ENCODE measurements at places on chromosomes 6 and 20.
A peak's percentile ranks its signal among the peaks of the same experiment; 100 is the strongest.

DNA sequence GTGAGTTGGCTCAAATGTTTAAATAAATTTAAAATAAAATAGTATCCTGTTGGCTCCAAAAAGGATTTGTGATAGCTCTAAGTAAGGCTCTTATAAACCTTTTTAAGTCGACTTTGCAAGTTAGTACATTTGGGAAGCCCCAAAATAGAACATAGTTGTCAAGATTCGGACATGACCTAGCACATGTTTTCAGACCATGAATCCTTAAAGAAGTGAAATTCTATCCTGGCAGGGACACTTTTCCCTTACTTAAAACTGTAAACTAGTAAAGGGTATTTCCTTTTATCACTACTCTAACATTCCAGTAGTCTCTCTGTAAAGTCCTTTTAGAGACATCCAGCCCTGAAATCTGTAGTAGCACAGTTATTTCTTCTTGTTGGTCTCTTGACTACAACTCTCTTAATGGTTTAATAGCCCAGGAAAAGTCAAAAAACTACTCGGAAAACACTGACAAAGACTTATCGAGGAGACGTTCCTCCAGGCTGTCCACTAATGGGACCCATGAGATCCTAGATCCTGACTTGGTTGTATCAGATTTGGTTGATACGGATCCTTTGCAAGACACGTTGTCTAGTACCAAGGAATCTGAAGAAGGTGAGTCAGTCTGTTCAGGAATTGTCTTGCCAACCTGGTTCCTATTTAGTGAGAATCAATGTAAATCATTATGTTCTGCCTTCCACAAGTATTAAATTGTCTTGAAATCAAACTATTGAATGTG is 83.6 kb downstream of the SCAND1 start:
- no peak for DNase-seq

GRCh38 chr6:33799454-33800113 is 4.2 kb downstream of the MLN start:
- DNase-seq = no peak

GRCh38 chr6:127186889-127187288 is 68.4 kb downstream of the RSPO3 start:
- DNase-seq = peak; percentile 78

DNA sequence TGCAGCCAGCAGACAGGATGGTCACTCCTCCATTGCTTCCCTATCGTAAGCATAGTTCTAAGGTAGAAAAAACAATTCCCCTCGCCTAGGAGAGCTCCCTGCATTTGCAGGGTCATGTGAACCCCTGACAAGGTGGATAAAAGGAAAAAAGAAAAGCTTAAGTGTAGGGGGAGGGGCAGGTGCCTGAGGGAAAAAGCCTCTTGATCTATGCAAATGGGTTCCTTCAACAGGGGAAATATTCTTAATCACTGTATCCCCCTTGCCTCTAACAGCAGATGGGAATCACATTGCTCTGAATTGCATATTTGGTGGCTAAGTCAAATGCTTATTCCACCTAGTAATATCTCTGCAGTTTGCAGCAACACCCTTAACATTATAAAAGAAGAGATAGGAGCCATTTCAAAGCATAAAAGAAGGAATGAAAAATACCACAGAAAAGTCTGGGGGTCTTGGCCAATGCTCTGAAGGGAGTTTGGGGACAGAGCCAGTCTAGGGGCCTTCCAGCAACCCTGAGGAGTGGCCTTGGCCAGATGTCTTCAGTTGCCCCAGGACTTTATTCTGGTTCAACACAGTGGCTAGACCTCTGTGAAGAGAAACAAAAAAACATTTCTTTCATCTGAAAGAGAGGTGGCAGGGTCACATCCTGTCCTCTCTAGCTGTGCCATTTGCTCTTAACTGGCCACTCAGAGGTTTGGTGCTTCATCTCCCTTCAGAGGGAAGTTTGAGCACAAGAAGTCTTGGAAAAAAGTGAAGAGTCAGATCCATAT is 660.4 kb upstream of the GJE1 start:
- DNase-seq = no peak

GRCh38 chr6:151181706-151182363 is 57.9 kb upstream of the AKAP12 start:
- no peak for DNase-seq

DNA sequence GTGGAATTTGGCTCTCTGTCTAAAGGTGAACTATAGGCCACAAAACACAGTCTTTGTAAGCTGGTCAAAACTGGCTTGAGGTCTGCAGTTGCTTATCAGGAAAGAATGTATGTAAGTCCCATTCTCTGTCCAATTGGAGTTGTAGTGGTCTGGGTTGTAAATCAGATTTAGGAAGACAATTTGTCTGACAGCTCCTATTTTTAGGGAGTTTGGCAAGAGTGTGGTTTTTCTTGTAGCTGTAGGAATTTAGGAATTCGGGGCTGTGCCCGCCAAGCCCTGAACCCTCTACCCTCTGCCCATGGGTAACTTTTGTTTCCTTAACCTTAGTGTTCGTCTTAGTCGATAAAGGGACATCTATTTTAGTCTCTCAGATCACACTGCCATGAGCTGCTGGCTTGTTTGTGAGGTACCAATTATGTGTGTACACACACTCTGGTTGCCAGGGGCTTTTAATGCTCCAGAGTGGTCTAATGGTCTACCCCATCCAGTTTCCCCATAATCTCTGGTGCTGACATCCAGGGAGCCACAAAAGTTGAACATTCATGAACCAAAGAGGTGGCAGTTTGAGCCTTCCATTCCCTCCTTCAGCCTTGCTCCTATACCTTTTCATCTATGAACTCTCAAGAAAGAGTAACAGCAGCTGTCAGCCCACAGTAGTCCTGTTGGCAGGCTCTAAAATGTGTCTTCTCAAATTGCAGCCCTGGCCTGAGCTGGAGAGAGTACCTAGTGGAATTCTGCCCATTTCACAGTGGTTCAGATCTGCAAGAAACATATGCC is 93.0 kb downstream of the ANKRD6 start:
- DNase-seq = no peak

- DNase-seq = peak; percentile 61
Measured at GRCh38 chr6:26311385-26312095, 53.5 kb upstream of the BTN3A2 start.

DNA sequence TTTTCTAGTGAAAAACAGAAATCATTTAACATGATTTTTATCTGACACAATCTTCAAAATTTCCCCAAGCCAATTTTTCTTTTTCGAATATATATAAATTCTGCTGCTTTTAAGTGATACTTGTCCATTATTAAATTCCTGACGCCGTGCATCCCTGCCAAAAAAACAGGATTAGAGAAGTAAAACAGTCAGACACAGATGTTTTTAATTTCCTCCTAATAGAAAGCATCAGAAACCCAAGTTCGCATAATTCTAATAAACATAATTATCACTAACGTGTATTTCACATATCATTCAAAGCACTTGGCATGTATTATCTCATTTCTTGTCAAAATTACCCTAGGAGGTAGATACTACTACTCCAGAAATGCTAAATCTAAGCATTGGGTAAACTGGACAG is 179.5 kb downstream of the ZFP64 start:
- DNase-seq = no peak

- no peak for DNase-seq
Measured at GRCh38 chr20:47136782-47137181, 219.7 kb downstream of the ZMYND8 start.

- DNase-seq = no peak
Measured at GRCh38 chr6:146087386-146087785, 58.5 kb downstream of the GRM1 start.

GRCh38 chr20:16608277-16608650 is 35.0 kb upstream of the KIF16B start:
- no peak for DNase-seq

GRCh38 chr6:37648465-37649330 is 49.0 kb downstream of the MDGA1 start:
- DNase-seq = peak; percentile 23

DNA sequence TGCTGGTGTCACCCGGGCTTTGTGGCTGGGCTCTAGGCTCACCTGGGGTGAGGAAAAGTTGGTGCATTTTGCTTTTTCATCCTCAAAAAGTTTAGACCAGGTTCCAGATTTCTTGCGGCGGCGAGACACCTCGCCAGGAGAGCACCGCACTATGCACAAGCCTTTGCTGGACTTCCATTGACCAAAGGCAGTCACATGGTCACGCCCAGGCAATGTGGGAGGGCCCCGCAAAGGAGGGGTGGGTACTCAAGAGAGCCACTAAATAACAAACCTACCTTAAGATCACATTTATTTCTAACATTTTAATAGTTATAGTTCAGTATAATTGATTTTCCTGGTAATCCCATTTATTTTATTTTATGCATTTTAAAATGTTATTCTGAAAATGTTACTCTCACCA is 3.0 kb upstream of the KIF16B start:
- no peak for DNase-seq

DNA sequence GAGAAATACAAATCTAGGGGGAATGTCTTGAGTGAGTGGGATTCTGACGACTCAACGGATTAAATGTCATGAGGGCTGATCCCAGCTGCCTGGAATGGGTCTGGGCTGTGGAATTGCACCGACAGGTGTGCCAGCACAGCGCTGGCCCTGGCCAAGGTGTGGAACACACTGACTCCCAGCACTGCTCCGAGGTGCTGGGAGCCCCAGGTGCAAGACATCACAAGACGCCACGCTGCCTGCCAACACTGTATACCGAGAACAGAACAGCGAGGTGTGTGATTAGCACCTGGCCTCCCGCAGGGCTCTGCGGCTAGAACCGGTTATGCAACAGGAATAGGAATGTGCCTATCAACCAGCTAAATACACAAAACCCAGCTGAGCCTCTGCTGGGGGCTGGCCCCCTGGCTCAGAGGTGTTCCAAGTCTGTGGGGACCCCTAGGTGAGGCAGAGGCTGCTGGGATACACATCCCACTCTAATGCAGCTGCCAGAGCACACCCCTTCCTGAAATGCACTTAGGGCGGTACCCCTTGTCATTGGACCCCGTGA is 24.8 kb upstream of the APMAP start:
- DNase-seq = no peak

DNA sequence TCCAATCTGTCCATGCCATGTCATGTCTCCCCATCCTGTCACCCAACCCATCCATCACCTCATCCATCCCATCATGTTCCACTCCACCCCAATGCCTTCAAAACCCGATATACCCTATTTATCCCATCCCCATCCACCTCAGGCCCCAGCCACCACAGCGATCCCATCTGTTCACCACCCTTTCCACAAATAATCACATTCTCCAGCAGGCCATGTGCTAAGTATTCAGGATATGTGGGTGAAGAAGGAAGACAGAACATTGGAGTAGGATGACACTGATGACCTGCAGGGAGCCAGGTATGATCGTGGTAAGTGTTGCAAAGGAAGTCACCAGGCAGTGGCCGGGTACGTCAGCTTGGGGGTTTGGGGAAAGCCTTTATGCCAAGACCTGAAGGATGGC is 48.8 kb downstream of the NPEPL1 start:
- no peak for DNase-seq

- DNase-seq = no peak
Measured at GRCh38 chr6:156423075-156423474, 354.1 kb upstream of the ARID1B start.

DNA sequence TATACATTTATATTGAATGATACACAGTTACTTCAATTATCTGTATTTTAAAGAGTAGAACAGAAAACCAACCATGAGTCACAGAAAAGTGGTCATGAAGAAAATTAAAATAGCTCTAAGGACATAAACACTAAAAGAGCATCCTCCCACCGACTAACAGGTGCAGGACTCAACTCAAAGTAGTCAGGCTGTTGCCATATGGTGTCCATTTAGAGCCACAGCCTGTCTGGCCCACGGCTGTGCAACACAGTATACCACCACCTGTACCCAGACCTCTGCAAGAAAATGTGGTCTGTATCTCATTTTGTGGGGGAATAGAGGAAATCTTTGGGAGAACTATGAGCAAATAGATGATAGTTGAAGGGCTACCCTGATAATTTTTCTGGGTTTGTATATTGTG is 449.8 kb upstream of the RNF217 start:
- no peak for DNase-seq

DNA sequence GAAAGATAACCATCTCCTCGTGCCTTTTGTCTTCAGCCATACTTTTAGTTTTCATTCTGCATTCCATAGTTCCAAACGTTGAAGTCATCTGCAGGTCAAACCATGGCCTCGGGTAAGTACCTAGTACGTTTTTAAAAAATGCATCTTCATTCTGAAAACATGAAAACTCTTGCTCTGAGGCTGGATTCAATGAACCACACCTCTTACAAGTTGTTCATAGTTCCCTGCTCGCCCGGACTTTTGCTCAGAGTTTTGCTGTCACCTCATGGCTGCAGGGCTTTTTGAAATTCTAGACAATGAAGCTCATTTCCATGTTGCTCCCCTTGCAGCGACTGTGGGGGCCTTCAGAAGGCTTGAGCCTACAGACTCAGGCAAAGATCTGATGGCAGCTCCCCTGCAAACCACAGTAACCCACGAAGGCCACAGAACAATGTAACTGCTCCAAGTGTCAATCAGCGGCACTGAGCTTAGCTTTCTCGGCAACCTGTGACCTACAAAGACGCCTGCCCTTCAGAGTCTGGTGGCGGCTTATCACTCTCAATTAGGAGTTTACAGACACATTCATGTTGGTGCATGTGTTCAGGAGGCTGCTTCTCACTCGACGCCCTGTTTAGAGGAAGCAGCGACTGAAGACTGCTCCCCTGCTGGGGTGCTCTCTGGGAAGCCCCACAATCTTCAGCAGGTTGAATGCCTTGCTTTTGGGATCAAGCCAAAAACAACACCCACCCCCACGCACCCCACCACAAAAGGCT is 61.2 kb downstream of the FOXC1 start:
- DNase-seq = no peak

DNA sequence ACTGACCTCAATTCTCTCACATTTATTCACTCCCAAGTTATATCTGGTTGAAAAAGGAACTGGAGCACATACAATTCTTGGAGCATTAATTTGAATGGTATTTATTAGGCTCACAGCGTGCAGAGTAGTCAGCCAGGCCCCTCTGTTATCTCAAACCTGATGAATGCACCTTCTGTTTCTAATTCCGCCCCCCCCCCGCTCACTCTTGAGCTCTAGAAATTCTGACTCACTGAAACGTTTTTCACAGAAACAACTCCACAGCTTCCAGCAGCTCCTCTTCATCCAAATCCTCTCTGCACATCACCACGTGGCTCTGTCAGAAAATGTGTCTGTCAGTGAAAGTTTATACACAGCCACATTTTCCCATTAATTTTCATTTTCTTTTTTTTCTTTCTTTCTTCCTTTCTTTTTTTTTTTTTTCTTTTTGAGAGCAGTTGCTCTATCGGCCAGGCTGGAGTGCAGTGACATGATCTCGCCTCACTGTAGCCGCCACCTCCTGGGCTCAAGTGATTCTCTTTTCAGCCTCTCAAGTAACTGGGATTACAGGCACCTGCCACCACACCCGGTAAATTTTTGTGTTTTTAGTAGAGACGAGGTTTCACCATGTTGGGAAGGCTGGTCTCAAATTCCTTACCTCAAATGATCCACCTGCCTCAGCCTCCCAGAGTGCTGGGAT is 109.4 kb downstream of the TBXT start:
- no peak for DNase-seq

- no peak for DNase-seq
Measured at GRCh38 chr6:29933955-29934354, 8.4 kb upstream of the HLA-A start.

- DNase-seq = peak; percentile 40
Measured at GRCh38 chr20:1803061-1803931, 91.9 kb upstream of the SIRPA start.
